CD4-positive, alpha-beta memory T cell (primary cell): ENCODE measurements at places on chromosomes 1 and 21. TPM values are rescaled to one million over a fixed set of nuclear protein-coding genes. Genes with fewer than 3 reads are reported as not detected.

- peaks cover 23% of the 10 kb centered on the region for H3K4me1 ChIP-seq
- DNase-seq: no peak
- no peaks in the 10 kb centered on the region for H3K36me3 ChIP-seq
- no peak overlapping the region for H3K27ac ChIP-seq
Observed at GRCh38 chr1:89041119-89041641, 18.5 kb upstream of the GBP3 start.

DNA sequence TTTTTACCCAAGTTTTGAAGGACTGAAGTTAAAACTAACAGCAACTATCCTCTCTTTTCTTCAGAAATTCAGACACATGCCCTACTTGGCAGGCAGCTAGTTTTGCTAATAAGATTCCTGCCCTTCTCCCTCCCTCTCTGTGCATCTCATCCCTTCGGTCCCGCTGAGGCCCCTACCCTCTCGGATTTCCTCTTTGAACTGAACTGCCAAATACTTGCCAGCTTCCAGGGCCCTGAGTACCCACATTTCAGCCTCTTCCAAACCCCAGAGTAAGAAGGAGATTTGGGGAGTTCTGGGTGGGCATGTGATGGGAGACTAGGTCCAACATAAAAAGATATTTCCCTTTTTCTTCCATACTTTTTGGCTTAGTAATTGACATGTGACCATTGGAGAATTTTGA is 116.5 kb upstream of the JUN start:
- DNase-seq: no peak
- H3K4me3 ChIP-seq: no peak overlapping the region
- H3K4me1 ChIP-seq: peaks cover 21% of the 10 kb centered on the region
- no peak overlapping the region for H3K27ac ChIP-seq

- no peak overlapping the region for H3K27ac ChIP-seq
- no peaks in the 10 kb centered on the region for H3K36me3 ChIP-seq
- no peaks in the 10 kb centered on the region for H3K4me1 ChIP-seq
- H3K4me3 ChIP-seq: no peak overlapping the region
Observed at GRCh38 chr1:245671966-245672767, 517.4 kb downstream of the KIF26B start.

DNA sequence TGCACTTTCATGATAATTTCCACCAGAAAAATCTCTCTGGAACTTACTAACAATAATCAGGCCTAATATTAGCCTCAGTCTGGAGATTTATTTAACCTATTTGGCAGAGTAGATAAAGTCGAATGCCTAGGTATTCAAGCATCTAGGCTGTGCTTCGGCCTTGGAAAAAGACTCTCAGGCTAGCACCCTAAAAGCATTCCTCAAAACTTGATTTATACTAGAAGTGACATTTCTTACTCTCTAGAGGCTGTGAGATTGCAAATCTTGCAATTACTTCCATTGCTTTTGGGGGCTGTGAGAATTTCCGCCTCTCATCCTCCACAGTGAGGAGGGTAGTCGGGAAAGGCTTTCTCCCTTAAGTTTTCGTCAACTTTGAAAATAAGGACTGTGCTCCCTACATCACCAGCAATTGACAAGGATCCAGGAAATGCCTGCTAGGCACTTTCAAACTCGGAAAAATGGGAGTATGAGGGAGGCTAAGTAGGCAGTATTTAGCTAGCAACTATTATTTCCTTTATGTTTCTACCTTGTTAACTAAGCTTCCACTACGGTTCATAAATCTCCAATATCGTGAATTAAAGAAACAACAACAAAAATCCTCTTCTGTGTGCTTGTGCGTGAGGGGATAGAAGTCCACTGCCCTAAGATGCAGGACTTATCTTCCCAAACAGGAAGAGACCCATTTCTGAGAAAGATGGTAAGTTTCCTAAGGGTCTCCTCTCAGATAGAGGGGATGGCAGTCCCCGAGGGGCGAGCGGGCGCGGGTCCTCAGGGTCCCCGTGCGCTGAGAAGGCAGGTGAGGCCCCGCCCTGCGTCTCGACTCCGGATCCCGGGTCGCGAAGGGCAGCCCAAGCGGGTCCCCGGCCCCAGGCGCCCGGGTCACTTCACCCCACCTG is 1.1 kb upstream of the LMO4 start:
- H3K4me1 ChIP-seq: peaks cover 23% of the 10 kb centered on the region
- no peaks in the 10 kb centered on the region for H3K36me3 ChIP-seq
- H3K27ac ChIP-seq: peak overlapping the region; percentile 54
- no peak for DNase-seq
- H3K27me3 ChIP-seq: no peaks in the 10 kb centered on the region

- DNase-seq: no peak
- H3K4me1 ChIP-seq: peaks cover 38% of the 10 kb centered on the region
- no peak overlapping the region for H3K4me3 ChIP-seq
- H3K36me3 ChIP-seq: peaks cover 40% of the 10 kb centered on the region
Observed at GRCh38 chr21:34835526-34835925, 166.7 kb downstream of the CLIC6 start.

- H3K4me3 ChIP-seq: no peak overlapping the region
- H3K27ac ChIP-seq: no peak overlapping the region
- no peak for DNase-seq
- no peaks in the 10 kb centered on the region for H3K27me3 ChIP-seq
- no peaks in the 10 kb centered on the region for H3K4me1 ChIP-seq
- H3K36me3 ChIP-seq: no peaks in the 10 kb centered on the region
Observed at GRCh38 chr1:73587080-73587479, 610.9 kb downstream of the LRRIQ3 start.

DNA sequence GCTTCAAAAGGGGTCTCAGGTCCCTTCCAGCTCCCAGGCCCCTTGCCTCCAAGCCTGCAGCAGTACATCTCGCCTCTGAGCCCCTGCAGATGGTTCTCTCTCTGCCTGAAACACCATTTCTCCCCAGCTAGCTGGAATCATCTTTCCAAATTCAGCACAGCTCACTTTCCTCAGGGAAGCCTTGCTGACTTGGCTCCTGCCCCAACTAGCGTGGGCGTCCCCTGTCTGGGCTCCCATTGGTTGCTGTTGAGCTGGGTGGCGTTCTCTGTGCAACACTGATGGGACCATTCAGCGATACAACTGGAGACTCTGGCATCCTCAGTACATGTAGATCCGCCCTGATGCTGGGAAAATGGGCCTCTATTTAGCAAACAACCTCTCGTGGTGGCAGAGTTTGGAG is 141.3 kb upstream of the IGSF21 start:
- no peaks in the 10 kb centered on the region for H3K36me3 ChIP-seq
- no peak for DNase-seq
- H3K27me3 ChIP-seq: no peaks in the 10 kb centered on the region
- H3K27ac ChIP-seq: no peak overlapping the region
- H3K4me1 ChIP-seq: no peaks in the 10 kb centered on the region

- H3K27me3 ChIP-seq: no peaks in the 10 kb centered on the region
- no peak overlapping the region for H3K27ac ChIP-seq
- no peak for DNase-seq
- peaks cover 58% of the 10 kb centered on the region for H3K36me3 ChIP-seq
- no peaks in the 10 kb centered on the region for H3K4me1 ChIP-seq
Observed at GRCh38 chr1:21236178-21236577, 54.1 kb downstream of the ECE1 start.

GRCh38 chr1:198246337-198246736 is 89.5 kb downstream of the NEK7 start:
- H3K27ac ChIP-seq: no peak overlapping the region
- no peak overlapping the region for H3K4me3 ChIP-seq
- no peaks in the 10 kb centered on the region for H3K4me1 ChIP-seq
- no peaks in the 10 kb centered on the region for H3K27me3 ChIP-seq

- peaks cover under 1% of the 10 kb centered on the region for H3K27me3 ChIP-seq
- no peak overlapping the region for H3K4me3 ChIP-seq
- H3K36me3 ChIP-seq: no peaks in the 10 kb centered on the region
- H3K4me1 ChIP-seq: peaks cover 3% of the 10 kb centered on the region
- H3K27ac ChIP-seq: no peak overlapping the region
- DNase-seq: no peak
Observed at GRCh38 chr1:200028586-200029034, 1.1 kb downstream of the NR5A2 start.

- H3K27ac ChIP-seq: no peak overlapping the region
- H3K36me3 ChIP-seq: no peaks in the 10 kb centered on the region
- no peak for DNase-seq
- H3K27me3 ChIP-seq: peaks cover 9% of the 10 kb centered on the region
- no peak overlapping the region for H3K4me3 ChIP-seq
Observed at GRCh38 chr1:13583966-13584791, 547 bp downstream of the PDPN start.

GRCh38 chr1:197695961-197696360 is 79.3 kb downstream of the DENND1B start:
- no peaks in the 10 kb centered on the region for H3K27me3 ChIP-seq
- H3K4me1 ChIP-seq: peaks cover 16% of the 10 kb centered on the region
- no peaks in the 10 kb centered on the region for H3K36me3 ChIP-seq
- no peak for DNase-seq
- H3K27ac ChIP-seq: no peak overlapping the region
- no peak overlapping the region for H3K4me3 ChIP-seq

DNA sequence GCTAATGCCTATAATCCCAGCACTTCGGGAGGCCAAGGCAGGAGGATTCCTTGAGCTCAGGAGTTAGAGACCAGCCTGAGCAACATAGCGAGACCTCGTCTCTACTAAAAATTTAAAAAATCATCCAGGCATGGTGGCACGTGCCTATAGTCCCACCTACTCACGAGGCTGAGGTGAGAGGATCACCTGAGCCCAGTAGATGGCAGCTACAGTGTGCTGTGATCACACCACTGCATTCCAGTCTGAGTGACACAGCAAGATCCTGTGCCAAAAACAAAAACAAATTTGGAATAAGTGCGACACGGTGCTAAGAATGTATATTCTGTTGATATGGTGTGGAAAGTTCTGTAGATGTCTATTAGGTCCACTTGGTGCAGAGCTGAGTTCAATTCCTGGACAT is 15.1 kb downstream of the USP33 start:
- no peak for DNase-seq
- no peak overlapping the region for H3K27ac ChIP-seq
- peaks cover 22% of the 10 kb centered on the region for H3K4me1 ChIP-seq
- H3K27me3 ChIP-seq: no peaks in the 10 kb centered on the region
- H3K4me3 ChIP-seq: no peak overlapping the region

DNA sequence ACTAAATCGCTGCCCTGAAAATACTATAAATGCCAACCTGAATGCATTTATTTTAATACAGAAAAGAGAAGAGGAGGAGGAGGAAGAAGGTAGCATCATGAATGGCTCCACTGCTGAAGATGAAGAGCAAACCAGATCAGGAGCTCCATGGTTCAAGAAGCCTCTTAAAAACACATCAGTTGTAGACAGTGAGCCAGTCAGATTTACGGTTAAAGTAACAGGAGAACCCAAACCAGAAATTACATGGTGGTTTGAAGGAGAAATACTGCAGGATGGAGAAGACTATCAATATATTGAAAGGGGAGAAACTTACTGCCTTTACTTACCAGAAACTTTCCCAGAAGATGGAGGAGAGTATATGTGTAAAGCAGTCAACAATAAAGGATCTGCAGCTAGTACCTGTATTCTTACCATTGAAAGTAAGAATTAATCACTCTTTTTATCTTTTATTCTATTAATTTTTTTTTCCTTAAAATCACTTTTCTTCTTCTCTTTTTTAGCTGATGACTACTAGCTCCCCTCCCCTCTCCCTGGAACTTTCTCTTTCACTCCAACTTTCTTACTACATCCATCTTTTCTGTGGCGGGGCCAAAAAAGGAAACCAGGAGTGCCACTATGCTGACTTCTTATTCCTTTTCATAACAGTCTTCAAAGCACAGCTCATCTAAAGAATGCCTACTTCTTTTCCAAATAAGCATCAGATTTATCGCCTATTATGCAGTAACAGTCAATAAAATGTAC is 36.3 kb downstream of the FUBP1 start:
- H3K4me1 ChIP-seq: no peaks in the 10 kb centered on the region
- H3K4me3 ChIP-seq: no peak overlapping the region
- H3K27ac ChIP-seq: no peak overlapping the region
- DNase-seq: no peak
- H3K27me3 ChIP-seq: no peaks in the 10 kb centered on the region
- peaks cover 28% of the 10 kb centered on the region for H3K36me3 ChIP-seq

DNA sequence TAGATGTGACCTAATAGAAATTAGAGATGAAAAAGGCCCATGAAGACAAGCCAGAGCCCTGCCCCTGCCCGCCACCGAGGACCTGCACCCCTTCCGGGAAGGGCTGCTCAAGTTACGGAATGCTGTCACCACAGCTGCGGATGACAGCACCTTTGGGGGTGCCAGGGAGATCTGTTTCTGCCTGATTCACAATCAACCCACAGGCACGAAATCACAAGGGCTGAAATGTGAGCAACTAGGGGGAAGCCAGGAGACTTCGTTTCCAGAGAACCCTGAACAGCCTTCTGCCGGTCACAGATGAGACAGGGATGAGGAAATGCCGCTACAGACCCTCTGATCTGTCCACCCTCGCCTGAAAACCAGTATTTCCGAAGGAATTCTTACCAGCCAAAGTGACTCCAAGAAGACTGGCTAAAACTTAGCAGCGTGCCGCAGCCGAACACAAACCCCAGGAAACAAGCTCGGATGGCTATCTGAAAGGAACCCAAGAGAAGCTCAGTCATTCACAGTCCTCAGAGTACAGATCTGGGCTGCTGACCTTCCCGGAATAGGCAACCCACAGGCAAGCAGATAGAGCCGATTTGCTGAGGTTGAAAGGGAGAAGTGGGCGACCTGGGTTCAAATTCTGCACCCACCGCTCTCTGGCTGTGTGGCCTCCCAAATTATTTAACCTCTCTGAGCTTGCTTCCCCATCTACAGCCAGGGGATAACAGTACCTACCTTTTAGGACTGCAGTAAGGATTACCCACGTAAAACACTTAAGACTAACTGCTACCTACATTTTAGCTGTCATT is 1.1 kb downstream of the ICMT start:
- no peak for DNase-seq
- H3K36me3 ChIP-seq: peaks cover 8% of the 10 kb centered on the region
- H3K4me3 ChIP-seq: peak overlapping the region; percentile 86
- peak overlapping the region; percentile 42 for H3K27ac ChIP-seq
- no peaks in the 10 kb centered on the region for H3K27me3 ChIP-seq
- H3K4me1 ChIP-seq: peaks cover 11% of the 10 kb centered on the region

GRCh38 chr1:84141182-84142003 is 2.7 kb upstream of the PRKACB start:
- H3K27me3 ChIP-seq: no peaks in the 10 kb centered on the region
- DNase-seq: peak; percentile 42
- H3K4me3 ChIP-seq: no peak overlapping the region
- no peak overlapping the region for H3K27ac ChIP-seq
- H3K4me1 ChIP-seq: peaks cover 21% of the 10 kb centered on the region
- no peaks in the 10 kb centered on the region for H3K36me3 ChIP-seq

- peak within 1 kb of the TSS; percentile 11 for H3K4me3 ChIP-seq
- peaks cover 27% of the 10 kb centered on the region for H3K4me1 ChIP-seq
- H3K27ac ChIP-seq: peak within 1 kb of the TSS; percentile 50
- H3K27me3 ChIP-seq: no peaks in the 10 kb centered on the region
- peak; percentile 75 for DNase-seq
- H3K36me3 ChIP-seq: no peaks in the 10 kb centered on the region
Observed at GRCh38 chr1:24186993-24187790, at the start of gene IFNLR1. Gene IFNLR1, minus strand, starts transcription at chr1:24187289. Its CDS starts 41 bp downstream, at chr1:24187248.

Gene CD5L
- not detected for total RNA-seq

Gene FAM20B
- 31.9 TPM for total RNA-seq

Gene SLAMF9
- not detected for total RNA-seq

Gene NEXN
- total RNA-seq: 0.67 TPM

Gene F5
- total RNA-seq: 6.1 TPM

Gene PPIAL4G
- total RNA-seq: 4.2 TPM

Gene KLHDC8A
- not detected for total RNA-seq

Gene NTNG1
- not detected for total RNA-seq

Gene SYT2
- total RNA-seq: not detected

Gene FOXD3
- total RNA-seq: not detected
